Naive thymus-derived CD8-positive, alpha-beta T cell (primary cell): ENCODE measurements at places on chromosomes 12 and 14.

GRCh38 chr12:57208631-57209282 lies 7.8 kb upstream of the NXPH4 start:
- H3K4me3 ChIP-seq: no peak overlapping the region
- H3K4me1 ChIP-seq: peaks cover 6% of the 10 kb centered on the region
- no peaks in the 10 kb centered on the region for H3K36me3 ChIP-seq
- peaks cover 11% of the 10 kb centered on the region for H3K27me3 ChIP-seq
- no peak for DNase-seq
- H3K27ac ChIP-seq: no peak overlapping the region

DNA sequence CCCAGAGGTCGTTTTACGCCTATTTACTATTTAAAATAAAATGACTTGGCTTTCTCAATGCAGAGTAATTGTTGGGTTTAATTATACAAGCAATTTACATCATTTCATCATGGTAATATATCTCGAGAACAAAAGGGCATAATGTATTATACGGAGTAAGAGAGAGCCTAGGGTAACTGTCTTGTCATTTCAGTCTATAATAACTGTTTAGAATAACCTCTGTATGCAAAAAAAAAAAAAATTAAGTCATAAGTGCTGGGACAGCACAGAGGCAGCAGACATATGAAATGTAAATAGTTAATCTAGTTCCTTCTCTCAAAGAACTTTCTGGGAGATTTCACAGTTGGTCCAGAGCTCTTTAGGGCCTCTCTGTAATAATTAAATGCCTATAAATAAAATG lies 284.9 kb downstream of the TMTC2 start:
- H3K27me3 ChIP-seq: no peaks in the 10 kb centered on the region
- no peak overlapping the region for H3K27ac ChIP-seq
- H3K36me3 ChIP-seq: no peaks in the 10 kb centered on the region
- no peak for DNase-seq
- H3K4me1 ChIP-seq: no peaks in the 10 kb centered on the region
- H3K4me3 ChIP-seq: no peak overlapping the region

DNA sequence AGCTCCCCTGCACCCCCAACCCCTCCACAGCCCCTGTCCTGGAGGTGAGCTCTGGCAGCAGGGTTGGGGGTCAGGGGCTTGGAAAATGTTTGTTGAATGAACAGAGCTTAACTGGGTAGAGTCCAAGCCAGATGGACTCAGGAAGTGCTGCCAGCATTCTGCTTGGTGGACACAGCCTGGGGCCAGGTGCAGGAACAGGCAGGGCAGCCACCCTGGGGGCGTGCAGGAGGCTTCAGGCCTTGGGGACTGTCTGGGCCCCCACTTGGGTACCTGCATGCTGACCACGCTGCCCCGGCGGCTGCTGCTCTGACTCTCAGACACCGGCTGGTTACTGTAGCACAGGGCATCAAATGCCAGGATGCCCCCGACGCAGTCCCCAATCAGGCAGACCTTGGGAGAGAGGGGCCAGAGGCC lies 15.7 kb downstream of the ARL6IP4 start:
- H3K4me3 ChIP-seq: no peak overlapping the region
- H3K36me3 ChIP-seq: peaks cover 7% of the 10 kb centered on the region
- no peak overlapping the region for H3K27ac ChIP-seq

- H3K27me3 ChIP-seq: peaks cover 38% of the 10 kb centered on the region
- H3K27ac ChIP-seq: no peak overlapping the region
- no peaks in the 10 kb centered on the region for H3K4me1 ChIP-seq
- no peaks in the 10 kb centered on the region for H3K36me3 ChIP-seq
- no peak overlapping the region for H3K4me3 ChIP-seq
- DNase-seq: no peak
These were observed 113.3 kb downstream of the ADGRD1 start for GRCh38 chr12:131066886-131067490.

DNA sequence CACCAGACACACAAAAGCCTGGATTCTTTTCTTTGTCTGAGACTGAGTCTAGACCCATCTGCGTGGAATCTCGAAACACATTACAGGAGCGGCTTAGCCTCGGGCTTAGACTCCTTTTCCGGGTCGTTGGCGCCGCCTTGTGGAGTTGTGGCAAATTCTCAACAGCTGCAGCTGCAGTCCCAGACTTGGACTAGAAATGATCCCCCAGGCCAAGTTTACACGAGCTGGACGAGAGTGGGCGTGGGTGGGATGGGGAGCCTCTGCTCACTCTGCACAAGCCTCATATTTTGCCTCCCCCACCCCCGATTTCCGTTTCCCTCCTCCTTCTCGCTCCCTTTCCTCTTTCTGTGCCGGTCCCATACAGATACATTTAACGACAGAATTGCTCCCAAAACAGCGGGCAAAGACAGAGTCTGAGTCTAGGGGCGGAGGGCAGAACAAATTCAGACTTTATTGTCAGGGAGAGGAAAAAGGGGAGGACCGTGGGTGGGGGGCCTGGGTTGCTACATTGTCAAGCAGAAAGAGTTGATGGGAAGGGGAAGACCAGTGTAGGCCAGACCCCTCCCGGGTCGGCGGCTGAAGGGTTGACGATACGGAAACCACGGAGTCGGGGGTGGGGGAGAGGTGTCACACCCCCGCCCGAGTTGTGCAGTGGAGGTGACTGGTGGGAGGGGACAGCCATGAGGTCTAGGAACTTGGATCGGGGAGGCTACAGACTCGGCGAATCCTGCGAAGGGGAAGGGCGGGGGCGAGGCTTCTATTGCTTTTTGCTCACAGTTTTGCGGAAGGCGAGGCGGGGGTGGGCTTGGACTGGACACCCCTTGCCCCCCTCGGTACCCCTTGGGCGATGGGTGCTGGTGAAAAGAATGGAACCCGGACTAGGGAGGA lies 4.7 kb upstream of the GPR84 start:
- DNase-seq: peak; percentile 82
- H3K27ac ChIP-seq: peak overlapping the region; percentile 38
- peaks cover 34% of the 10 kb centered on the region for H3K4me1 ChIP-seq
- H3K4me3 ChIP-seq: peak overlapping the region; percentile 58

GRCh38 chr14:65095633-65096205 lies 6.6 kb downstream of the MAX start:
- no peak overlapping the region for H3K4me3 ChIP-seq
- DNase-seq: no peak
- H3K27ac ChIP-seq: peak overlapping the region; percentile 97
- peaks cover 41% of the 10 kb centered on the region for H3K36me3 ChIP-seq
- H3K4me1 ChIP-seq: peaks cover 79% of the 10 kb centered on the region

- H3K4me3 ChIP-seq: no peak overlapping the region
- H3K27me3 ChIP-seq: no peaks in the 10 kb centered on the region
- H3K4me1 ChIP-seq: no peaks in the 10 kb centered on the region
- H3K36me3 ChIP-seq: no peaks in the 10 kb centered on the region
These were observed 313.0 kb downstream of the NAV3 start for GRCh38 chr12:78143717-78144116.

DNA sequence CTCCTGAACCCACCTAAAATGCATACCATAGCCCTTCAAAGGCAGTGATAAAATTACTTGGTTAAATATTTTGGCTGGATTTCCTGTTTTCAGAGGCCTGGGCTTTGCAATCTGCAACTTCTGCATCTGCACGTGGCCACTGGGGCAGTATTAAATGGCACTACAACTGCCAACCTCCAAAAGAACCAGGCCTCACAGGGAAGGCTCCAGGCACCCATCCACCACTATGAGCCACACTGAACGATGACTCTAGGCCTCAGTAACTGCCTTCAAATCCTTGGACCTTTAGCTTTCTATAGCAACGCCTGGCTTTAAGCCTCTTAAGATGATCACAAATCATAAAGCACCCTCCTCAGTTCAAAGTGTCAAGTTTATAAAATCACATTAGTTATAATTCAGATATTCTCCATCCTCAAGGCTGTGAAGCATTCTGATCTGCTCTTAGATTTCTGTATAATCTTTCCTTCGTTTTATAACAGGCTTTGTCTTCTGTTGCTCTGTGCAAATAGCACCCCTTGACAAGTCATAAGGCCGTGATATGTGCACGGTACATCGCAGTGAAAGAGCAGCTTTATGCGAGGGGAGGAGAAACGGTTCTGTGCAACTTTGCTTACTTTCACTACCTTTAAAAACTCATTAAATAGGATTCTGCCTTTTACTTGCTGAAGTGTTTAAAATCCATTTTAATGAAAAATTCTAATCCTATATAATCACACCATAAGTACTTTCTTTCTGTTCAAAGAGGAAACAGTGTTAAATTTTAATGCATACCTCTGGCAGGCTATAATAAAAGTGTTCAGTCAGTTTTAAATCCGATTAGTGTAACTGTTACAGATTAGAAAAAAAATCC lies 196.4 kb upstream of the G2E3 start:
- no peak overlapping the region for H3K4me3 ChIP-seq
- no peak overlapping the region for H3K27ac ChIP-seq
- H3K36me3 ChIP-seq: no peaks in the 10 kb centered on the region

GRCh38 chr14:103372017-103372416 lies 13.2 kb upstream of the MARK3 start:
- no peaks in the 10 kb centered on the region for H3K27me3 ChIP-seq
- DNase-seq: no peak
- H3K4me1 ChIP-seq: no peaks in the 10 kb centered on the region
- no peaks in the 10 kb centered on the region for H3K36me3 ChIP-seq
- H3K4me3 ChIP-seq: no peak overlapping the region
- no peak overlapping the region for H3K27ac ChIP-seq

DNA sequence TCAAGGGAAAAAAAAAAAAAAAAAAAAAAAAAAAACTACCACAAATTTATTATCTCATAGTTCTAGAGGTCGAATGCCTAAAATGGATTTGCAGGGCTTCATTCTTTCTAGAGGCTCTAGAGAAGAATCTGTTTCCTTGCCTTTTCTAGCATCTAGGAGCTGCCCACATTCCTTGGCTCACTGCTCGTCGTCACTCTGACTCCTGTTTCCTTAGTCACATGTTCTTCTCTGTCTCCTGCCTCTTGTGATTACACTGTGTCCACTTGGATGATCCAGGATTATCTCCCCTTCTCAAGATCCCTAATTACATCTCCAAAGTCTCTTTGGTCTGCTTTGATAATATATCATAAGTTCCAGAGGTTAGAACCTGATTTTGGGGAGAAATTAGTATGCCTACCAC lies 88.7 kb downstream of the HECTD1 start:
- peaks cover 90% of the 10 kb centered on the region for H3K36me3 ChIP-seq
- H3K27ac ChIP-seq: no peak overlapping the region
- H3K4me1 ChIP-seq: peaks cover 13% of the 10 kb centered on the region
- no peak overlapping the region for H3K4me3 ChIP-seq
- DNase-seq: no peak

- peaks cover 10% of the 10 kb centered on the region for H3K36me3 ChIP-seq
- H3K27me3 ChIP-seq: no peaks in the 10 kb centered on the region
- no peaks in the 10 kb centered on the region for H3K4me1 ChIP-seq
- H3K27ac ChIP-seq: no peak overlapping the region
These were observed 252.4 kb downstream of the KCNC2 start for GRCh38 chr12:74957231-74957630.

- no peaks in the 10 kb centered on the region for H3K27me3 ChIP-seq
- no peak overlapping the region for H3K27ac ChIP-seq
- peaks cover 91% of the 10 kb centered on the region for H3K36me3 ChIP-seq
- no peak for DNase-seq
- H3K4me1 ChIP-seq: peaks cover 2% of the 10 kb centered on the region
- no peak overlapping the region for H3K4me3 ChIP-seq
These were observed 17.8 kb downstream of the UTP20 start for GRCh38 chr12:101297661-101298060.
